ENCODE measurements at places on chromosomes 3 and 15.

GRCh38 chr3:64184621-64185020 is 40.6 kb downstream of the PRICKLE2 start:
- no peak for DNase-seq

DNA sequence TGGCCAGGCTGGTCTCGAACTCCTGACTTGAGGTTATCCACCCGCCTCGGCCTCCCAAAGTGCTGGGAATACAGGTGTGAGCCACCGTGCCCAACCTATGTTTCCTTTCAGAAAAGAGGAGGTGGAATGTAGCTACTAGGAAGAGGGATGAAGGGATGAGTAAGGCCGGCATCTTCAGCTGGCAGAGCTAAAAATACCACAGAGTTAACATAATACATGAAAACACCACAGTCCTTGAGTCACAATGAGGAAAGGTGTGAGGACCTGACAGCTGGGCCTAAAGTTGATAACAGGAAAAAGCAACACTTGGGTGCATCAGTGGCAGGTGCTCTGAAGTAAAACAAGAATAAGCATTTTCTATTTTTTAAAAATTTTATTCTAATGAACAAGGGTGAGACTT is 392.2 kb downstream of the DIPK2A start:
- DNase-seq, result no peak

DNA sequence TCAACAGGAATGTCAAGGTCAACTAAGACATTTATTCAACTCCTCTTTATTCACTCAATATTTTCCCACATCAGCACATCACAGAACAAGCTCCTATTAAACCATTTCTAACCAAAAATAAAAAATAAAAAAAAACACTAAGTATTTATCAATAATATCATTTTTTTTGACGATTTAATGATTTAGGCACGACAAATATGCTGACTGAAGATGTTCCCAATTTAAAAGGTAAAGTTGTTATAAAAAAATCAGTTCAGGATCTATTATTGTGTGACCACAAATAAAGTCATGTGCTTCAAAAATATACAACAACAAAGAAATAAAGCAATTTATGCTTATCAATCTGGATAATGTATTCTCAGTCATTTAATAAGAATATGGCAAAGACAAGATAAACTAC is 16.2 kb downstream of the DPH6 start:
- no peak for DNase-seq

DNA sequence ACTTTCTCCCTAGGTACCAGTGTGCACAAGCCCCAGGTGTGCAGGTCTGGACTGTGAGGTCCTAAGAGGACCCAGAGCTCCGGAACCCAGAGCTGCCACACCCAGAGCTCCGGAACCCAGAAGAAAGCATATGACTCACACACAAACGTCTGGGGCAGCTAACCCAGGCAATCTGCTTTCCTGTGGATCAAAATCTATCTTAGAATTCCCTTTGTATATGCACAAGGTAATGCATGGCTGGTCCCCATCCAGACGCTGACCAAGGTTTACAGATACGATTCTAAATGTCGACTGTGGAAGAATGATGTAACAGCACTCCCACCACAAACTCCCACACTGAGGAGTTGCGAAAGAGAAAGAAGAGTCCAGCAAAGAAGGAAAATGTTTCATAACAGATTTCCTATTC is 15.7 kb downstream of the KCNMB2 start:
- no peak for DNase-seq

DNA sequence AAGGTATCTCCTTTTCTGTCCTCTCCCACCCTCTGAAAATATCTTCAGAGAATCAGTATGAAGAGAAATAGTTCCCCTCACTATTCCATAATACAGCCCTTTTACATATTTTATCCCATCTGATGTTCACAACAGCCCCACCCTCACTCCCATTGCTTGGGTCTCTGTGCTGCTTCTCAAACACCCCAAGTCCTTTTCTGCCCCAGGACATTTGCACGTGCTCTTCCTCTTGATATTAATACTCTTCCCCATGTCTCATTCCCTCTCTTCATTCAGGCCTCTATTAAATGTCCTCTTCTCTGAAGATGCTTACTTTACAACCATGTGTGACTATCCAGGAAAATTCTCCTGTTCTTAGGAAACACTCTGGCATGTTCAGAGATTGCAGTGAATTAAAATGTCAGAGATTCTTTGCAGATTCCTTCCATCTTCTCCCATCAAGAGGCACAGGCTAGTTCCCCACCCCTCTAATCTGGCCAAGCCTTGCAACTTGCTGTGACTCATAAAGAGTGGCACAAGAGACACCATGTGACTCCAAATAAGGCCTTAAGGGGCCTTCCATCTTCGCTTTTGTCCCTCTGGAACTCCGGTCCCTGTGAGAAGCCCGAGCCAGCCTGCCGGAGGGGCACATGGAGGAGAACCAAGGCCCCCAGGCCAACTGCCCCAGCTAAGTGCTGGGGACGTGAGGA is 128.5 kb downstream of the CHSY1 start:
- DNase-seq, result no peak

GRCh38 chr15:37135225-37135624 is 34.9 kb upstream of the MEIS2 start:
- DNase-seq, result no peak

DNA sequence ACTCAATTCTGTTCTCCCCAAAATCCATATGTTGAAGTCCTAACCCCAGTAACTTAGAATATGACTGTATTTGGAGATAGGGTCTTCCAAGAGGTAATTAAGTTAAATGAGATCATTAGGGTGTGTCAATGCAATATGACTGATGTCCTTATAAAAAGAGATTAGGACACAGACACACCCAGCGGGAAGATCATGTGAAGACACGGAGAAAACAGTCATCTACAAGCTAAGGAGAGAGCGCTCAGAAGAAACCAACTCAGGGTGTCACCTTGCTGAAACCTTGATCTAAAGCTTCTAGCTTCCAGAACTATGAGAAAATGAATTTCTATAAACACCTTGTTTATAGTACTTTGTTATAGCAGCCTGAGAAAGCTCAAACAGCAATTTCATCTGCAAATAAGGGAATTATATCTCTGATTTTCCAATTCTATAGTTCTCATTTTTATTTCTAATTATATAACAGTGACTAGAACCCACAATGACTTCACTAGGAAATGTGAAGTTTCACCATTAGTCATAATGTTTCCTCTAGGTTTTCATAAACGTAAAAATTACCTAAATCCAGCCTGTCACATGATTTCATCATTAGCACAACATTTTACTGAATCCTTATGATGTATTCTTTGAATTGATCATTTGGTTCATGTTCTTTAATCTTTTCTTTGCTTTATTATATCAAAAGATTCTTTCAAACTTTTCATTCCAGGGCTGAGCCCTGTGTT is 459.1 kb upstream of the MDFIC2 start:
- DNase-seq, result peak; percentile 22

DNA sequence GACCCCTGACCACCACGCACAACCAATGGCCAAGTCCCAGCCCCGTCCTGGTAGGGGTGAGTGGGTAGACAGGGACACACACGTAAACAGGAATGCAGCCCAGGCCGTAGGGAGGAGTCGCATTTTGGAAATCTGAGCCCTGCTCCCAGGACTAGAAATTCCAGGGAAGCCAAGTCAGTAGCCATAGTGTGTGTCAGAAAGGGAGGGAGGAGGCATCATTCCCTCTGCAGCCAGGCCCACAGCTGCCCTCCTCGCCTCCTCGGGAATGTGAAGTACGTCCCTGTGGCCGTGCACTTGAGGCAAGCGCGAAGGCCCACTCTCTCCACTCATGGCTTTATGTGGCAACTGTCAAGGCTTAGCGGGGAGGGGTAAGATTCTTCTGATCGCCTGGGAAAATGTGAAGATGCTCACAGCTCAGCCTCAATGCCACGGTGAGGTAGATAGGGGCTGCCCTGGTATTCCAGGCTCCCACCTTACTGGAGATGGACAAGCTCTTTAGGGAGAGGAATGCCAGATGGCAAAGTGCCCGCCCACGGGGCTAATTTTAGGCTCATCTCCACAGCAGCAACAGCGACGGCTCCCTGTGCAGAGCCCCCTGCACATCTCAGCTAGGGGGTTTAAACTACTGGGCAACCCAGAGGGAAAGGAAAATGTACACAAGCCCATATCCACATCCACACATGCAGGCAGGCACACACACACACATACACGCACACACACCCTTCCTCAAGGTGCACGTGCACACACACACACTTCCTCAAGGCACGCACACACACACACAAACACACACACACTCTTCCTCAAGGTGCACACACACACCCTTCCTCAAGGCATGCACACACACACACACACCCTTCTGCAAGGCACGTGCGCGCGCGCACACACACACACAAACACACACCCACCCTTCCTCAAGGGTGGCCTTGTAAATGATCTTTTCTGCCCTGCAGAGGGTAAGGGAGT is 65.5 kb downstream of the ADCY5 start:
- no peak for DNase-seq

DNA sequence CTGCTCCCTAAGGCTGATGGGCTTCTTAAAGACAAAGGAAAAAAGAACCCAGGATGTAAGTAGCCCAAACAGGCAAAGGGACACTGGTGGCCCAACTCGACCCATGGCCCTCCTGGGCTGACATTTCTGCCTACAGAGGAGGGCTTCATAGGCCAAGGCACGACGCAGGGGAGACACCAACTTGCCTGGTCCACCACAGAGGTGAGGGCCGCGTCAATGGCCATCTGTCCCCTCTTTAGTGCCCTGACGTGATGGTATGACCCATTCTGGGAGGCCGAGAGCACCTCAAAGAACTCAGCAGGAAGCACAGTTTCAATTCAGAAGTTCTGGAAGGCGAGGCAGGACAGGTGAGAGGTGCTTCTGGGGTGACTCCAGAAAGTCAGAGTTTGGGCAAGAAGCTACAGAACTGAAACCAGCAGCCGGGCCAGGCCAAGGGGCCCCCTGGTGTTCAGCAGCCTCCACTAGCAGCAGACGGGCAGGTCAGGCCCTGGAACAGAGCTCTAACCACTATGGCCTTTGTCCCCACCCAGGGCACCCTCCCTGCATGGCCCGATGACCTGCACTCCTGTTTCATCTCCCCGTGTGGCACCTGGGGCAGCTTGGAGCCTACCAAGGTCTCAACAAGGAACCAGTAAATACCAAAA is 45.1 kb downstream of the HMCES start:
- no peak for DNase-seq

GRCh38 chr3:53805463-53806159 is 40.6 kb downstream of the CHDH start:
- no peak for DNase-seq

- no peak for DNase-seq
These were observed 39.5 kb upstream of the MGA start for GRCh38 chr15:41620536-41621199.

DNA sequence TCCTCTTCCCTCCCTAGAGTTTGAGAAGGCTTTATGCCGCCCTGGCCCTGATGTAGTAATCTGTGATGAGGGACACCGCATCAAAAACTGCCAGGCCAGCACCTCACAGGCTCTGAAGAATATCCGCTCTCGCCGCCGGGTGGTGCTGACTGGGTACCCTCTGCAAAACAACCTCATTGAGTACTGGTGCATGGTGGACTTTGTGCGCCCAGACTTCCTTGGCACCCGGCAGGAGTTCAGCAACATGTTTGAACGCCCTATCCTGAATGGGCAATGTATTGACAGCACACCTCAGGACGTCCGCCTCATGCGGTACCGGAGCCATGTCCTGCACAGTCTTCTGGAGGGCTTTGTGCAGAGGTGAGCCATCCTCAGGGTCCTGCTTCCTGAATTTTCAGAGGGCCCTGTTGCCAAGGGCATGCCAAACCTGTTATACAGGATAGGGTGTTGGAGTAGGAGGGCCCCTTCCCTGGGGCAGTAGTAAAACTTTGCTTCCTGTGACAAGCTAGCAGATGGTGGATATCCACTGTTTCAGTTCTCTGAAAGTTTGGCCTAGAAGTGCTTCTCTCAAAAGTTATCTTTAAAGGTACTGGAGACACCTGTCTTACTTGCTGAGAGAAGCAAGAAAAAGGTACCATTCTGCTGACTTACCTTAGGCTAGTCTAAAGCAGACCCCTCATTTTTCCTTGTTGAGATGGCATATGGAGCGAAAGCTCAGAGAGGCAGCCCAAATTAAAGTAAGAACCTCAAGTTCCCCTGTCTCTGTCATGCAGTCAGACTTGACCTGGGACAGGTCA is 33.7 kb upstream of the TEX264 start:
- no peak for DNase-seq

DNA sequence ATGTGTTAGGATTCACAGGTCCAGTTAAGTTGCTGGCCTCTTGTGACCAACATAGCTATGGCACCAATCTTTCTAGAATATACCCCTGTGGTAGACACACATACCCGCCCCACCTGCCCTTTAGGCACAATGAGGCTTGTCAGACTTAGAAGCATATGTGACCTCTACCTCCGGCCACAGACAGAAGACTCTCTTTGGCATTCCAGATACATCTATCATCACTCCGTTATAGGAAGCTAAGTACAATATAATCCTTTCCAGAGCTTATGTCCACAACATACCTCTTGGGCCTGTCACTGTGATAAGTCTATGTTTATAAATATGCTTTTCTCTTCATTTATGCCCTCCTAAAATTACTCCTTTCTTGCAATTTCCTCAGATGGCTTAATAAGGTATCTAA is 39.8 kb downstream of the CD47 start:
- DNase-seq, result no peak

GRCh38 chr3:17936736-17937480 is 194.5 kb upstream of the TBC1D5 start:
- DNase-seq, result no peak

GRCh38 chr3:136858381-136858780 is 3.6 kb upstream of the NCK1 start:
- no peak for DNase-seq

- DNase-seq, result no peak
These were observed 15.0 kb downstream of the IL17RD start for GRCh38 chr3:57150113-57150581.

GRCh38 chr15:59522988-59523461 is 85.0 kb downstream of the FAM81A start:
- no peak for DNase-seq

- DNase-seq, result no peak
These were observed 2.0 kb upstream of the ST8SIA2 start for GRCh38 chr15:92391640-92392039.

DNA sequence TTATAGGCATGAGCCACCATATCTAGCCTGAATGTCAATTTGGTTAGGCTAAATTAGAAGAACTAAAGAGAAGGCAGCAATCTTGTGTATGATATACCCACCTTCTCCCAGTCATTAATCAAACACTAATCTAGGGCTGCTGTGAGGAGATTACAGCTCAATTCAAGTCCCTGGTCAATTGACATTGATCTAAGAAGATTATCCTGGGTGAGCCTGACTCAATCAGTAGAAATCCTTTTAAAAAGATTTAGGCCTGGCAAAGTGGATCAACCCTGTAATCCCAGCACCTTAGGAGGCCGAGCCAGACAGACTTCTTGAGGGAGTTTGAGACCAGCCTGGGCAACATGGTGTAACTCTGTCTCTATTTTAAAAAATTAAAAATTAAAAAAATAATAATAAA is 2.5 kb upstream of the DNAH12 start:
- DNase-seq, result no peak

GRCh38 chr15:65246026-65246714 is 34.9 kb upstream of the CILP start:
- peak; percentile 33 for DNase-seq

DNA sequence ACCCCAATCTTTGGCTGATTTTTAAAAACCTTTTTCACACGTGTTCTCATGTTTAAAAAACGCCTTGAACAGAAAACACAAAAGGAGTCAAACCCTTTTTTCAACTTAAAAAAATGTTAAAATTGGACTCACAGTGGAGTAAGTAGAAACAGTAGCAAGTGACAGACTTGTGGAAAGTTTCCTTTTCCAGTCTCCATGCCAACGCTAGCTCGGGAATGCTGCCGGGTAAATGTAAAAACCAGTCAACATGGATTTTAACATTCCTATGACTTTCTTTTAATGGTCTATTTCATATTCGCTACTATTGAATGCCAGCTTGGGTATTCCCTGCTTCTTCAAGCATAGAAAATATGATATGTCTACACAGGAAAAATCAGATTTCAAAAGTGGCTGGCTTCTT is 1.6 kb upstream of the PROK2 start:
- no peak for DNase-seq

Data from epithelial cell of prostate (primary cell).